ENCODE measurements at places on chromosomes 4 and X.

- DNase-seq, result no peak
Measured at GRCh38 chrX:148322906-148323305, 177.5 kb upstream of the AFF2 start.

GRCh38 chr4:148680884-148681283, 238.7 kb upstream of the NR3C2 start:
- no peak for DNase-seq

GRCh38 chr4:2745981-2746806, 9.9 kb downstream of the TNIP2 start:
- peak; percentile 87 for DNase-seq

GRCh38 chr4:88367826-88368225, 10.8 kb upstream of the HERC6 start:
- DNase-seq, result no peak

- peak; percentile 33 for DNase-seq
Measured at GRCh38 chrX:107450823-107451509, 1.5 kb downstream of the FRMPD3 start.

DNA sequence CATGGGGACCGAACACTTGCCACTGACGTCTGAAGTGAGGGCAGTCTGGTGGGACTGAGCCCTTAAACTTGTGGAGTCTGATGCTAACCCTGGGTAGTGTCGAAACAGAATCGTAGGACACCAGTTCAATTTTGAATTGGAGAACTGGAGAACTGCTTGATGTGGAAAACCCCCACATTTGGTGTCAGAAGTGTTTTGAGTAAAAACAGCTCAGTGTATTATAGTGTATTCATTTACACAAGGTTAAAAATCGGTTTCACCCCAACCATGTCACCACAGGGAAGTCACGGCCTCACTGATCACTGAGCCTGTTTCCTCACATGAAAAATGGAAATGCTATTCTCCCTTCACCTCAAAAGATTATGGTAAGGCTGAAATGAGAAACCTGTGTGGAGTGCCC, 21.9 kb downstream of the PIN4 start:
- DNase-seq, result no peak

- DNase-seq, result no peak
Measured at GRCh38 chr4:143386812-143387211, 50.1 kb downstream of the GAB1 start.

DNA sequence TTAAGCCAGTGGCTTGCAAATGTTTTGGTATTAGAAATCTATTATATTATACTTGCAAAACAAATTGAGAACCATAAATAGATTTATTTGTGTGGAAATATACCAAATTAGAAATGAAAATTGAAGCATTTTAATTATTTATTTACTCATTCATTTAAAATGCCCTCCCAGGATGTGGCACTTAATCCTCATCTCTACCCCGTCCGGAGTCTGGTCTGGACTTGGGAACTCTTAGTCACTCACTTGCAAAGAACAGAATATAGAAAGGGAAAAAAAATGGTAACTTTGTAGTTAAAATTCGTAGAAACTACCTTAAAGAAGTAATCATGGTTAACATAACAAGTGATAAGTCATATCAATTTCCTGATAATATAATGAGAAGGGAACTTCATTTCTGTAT, 775.9 kb upstream of the INTU start:
- DNase-seq, result no peak

GRCh38 chrX:71661919-71662318, 5.4 kb upstream of the LOC101059915 start:
- DNase-seq, result no peak

DNA sequence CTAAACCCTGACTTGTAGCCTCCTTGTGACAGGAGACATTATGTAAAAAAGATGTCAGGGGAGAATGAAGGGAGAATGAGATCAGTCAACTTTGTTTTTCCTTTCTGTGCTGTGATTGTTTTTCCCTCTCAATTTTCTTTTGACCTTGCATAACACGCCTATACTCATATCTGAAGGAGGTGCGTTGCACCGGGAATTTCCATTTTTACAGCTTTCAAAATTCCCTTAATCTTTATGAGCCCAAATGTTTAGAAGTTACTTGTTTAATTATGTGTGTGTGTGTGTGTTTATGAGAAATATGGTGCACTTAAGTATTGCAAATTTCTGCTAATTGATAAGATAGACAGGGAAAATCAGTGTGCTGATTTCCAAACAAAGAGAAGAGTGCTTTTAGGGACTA, 21.6 kb downstream of the SYNPO2 start:
- no peak for DNase-seq

DNA sequence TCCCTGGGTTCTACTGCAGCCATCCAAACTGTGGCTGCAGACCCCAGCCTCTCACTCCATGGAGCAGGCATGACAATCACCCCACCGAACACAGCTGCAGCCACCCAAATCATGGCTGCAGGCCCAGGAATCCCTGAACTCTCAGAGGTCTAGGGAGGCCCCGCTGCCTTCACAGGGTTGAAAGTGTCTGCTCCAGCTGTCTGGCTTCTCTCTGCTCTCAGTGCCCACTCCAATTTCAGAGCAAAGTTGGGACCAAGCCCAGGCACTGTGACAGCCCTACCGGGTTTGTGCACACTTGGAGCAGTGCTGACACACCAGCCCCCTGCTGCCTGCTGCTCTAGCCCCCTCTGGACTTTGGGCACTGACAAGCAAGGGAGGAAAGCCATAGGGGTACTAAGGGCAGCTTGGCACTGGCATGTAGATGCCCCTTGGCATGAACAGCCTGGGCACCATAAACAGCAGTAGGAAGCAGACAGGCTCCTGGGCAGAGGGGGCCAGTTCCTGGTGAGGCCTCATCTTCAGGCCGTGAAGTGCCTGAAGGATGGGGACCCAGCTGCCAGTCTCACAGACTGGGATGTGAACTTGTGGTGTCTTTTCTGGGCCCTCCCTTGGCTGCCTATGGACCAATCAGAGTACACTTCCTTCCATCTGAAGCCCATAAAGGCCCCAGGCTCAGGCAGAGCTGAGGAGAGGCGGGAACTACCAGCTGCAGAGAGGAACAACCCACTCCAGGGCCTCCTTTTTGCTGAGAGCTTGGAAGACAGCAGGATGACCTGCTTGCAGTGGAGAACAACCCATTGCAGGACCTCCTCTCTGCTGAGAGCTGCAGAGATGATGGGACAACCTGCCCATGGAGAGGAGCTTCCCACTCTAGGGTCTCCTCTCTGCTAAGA, 68.8 kb downstream of the TECRL start:
- no peak for DNase-seq

DNA sequence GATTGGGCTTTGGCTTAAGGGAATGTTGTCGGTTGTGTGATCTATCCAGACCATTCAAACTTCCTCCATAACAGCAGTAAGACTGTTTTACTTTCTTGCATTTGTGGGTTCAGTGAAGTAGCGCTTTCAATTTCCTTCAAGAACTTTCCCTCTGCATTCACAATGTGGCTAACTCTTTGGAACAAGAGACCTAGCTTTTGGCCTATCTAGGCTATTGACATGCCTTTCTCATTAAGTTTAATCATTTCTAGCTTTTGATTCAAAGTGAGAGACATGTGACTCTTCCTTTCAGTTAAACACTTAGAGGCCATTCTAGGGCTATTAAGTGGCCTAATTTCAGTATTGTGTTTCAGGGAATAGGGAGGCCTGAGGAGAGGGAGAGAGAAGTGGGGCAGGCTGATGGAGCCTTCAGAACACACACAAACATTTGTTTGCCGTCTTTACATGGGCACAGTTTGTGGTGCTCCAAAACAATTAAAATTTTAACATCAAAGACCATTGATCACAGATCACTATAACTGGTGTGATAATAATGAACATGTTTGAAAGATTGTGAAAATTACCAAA, 34.1 kb downstream of the ADH5 start:
- no peak for DNase-seq

GRCh38 chrX:40434947-40435346, 145.8 kb upstream of the ATP6AP2 start:
- no peak for DNase-seq

GRCh38 chr4:53545942-53546581, 45.2 kb downstream of the LNX1 start:
- DNase-seq, result no peak

DNA sequence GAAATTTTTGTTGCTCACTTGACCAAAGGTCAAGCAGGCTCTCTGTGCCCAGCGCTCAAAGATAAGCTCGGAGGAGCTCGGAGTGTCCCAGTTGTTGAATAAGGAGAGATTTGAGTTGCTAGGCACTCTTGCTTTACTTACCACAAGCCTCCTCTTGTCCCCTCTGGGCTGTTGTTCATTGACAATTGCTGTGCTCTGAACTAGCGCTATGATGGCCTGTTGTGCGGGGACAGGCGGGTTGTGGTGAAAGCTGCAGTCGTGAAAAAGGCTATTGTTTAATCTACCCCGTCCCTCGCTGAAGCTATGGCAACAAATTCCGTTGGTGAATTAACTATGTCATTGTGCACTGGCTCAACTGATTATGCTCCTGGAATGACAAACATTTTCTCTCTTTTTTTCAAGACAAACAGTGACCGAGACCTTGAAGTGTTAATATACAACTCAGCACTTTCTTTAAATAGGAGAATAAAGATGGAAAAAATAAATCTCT, 21.0 kb upstream of the POLA1 start:
- DNase-seq, result no peak

GRCh38 chr4:175536852-175537453, 275.1 kb downstream of the GPM6A start:
- no peak for DNase-seq

DNA sequence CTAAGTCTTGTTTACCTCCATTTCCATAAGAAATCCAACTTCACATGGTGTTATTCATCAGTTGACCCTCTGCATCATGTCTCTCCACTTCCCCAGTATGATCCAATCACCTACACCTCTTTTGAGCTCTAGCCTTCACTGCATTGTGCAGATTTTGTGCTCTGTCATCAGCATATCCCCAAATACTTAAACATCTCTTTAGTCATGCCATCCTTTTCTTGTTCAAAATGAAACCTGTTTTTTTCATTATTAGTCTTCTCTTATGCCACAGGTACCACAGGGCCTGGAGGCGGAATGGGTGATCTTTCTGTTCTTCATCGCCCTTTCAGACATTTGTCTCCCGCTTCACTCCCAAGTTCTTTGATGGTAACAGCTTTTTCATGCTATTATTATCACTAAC, 382.7 kb upstream of the GALNTL6 start:
- no peak for DNase-seq

- no peak for DNase-seq
Measured at GRCh38 chr4:40934676-40935075, 184.9 kb downstream of the NSUN7 start.

- DNase-seq, result no peak
Measured at GRCh38 chrX:116499780-116500179, 37.0 kb upstream of the CT83 start.

GRCh38 chr4:44679060-44679459, 840 bp downstream of the GUF1 start:
- no peak for DNase-seq

DNA sequence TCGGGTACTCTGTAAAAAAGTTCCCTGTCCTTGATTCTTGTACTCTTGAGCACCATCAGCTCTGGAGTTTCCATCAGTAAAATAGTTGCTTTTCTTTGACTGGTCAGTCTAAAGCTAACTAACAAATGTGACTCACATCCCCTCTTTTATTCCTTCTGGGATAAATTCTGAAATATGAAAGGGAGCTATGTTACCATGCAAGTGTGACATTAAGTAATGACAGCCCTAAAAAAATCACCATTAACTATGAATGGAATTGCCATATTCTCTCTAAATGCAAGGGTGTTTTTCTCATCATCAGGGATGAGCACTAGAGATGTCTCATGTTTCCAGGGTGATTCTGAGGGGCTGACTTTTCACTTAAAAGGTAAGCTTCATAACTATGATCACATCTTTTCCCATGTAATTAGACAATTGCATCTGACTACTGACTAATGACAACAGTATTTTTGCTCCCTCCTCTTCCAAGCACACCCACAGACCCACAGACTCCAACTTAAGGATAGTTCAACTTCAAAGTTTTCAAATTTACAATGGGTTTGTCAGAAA, 26.9 kb upstream of the RASGEF1B start:
- DNase-seq, result no peak

GRCh38 chr4:184280591-184281071, 63.0 kb upstream of the ENPP6 start:
- no peak for DNase-seq

DNA sequence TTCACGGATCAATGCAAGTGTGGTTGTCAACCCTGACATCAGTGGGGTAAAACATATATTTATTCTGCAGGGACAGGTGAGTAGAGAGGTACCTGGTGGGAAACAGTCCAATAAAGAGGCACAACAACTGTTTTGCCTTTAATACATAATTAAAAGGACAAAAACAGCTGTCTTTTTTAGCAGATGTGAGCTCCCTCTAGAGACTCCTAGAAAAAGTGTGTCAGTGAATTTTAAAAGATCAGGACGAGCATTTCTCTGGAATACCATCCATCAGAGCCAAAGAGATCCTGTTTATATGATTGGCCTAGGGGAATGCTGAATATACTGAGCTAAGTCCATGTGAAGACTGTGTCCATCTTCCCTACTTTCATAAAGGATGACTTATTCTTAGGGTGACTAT, 58.3 kb downstream of the TMEM144 start:
- no peak for DNase-seq

DNA sequence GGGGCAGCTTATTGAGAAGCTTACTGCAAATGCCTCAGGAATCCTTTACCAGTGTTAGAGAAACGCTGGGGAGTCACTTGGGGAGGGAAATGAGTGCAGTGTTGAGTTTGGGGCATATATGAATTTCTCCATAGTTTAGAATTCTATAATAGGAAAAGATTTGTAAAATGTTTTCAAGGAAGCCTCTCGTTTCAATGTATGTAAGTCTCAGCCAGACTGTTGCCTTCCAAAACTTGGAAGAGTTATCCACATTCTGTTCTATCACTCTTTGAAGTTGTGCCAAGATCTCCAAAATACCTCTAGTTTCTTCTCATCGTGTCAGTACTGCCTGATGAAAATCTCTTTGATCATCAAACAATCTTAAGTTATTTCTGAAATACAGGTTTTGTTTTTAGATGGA, 565 bp upstream of the LRCH2 start:
- DNase-seq, result no peak

DNA sequence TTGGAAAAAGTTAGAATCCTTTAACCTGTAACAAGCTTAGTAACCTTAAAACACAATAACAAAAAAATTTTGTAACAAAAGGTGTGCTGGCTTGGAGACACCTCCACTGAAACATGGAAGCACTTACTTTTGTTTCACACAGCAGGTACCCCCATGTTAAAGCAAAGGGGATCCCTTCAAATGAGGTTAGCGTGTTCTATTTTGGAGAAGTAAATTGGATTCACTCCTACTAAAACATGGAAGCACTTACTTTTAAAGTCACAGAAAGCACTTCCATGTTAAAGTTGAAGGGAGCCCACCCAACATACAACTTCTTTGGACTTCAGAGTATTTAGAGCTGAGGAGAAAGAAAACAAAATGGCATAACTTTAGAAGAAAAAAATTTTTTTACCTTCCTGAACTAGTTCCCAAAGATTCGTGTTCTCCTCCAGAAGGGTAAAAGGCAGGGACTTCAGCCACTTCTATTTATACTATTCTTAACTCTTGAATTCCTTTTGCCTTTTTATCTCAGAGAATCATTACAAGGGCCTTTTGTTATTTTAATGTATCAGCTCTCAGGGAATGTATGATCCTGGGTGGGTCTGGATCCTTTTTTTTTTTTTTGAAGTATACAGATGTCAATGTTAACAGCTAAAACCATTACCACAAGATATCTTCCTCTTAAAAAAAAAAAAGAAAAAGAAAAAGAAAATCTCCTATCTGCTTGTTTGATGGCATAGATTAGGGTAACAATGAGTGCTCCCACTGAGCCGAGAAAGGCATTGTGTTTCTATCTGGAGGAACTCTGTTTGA, 11.5 kb downstream of the LARP7 start:
- DNase-seq, result no peak

- no peak for DNase-seq
Measured at GRCh38 chr4:122100508-122100907, 51.6 kb upstream of the BLTP1 start.

GRCh38 chr4:86536151-86536550, 58.0 kb upstream of the PTPN13 start:
- DNase-seq, result no peak

Data from stimulated activated CD8-positive, alpha-beta memory T cell treated with anti-CD3 and anti-CD28 coated beads, Interleukin-7, amount 100 ng/mL, for 4 hours (primary cell).